ENCODE measurements at places on chromosomes 6 and 20.

GRCh38 chr6:100617633-100618350 lies 153.1 kb upstream of the SIM1 start:
- no peak for DNase-seq

DNA sequence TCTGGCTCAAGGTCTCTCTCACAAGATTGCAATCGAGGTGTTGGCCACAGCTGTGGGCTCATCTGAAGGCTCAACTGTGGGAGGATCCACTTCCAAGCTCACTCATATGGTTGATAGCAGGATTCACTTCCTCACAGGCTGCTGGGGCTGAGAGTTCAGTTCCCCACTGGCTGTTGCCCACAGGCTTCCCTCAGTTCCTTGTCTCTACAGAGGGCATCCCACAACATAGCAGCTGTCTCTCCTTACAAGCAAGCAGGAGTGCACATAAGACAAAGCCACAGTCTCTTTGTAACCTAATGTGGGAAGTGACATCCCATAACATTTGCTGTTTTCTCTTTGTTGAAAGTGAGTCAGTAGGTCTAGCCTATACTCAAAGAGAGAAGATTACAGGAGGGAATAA lies 14.0 kb downstream of the SPATS1 start:
- DNase-seq = no peak

- no peak for DNase-seq
These were observed 133.1 kb downstream of the SOX4 start for GRCh38 chr6:21726676-21727075.

DNA sequence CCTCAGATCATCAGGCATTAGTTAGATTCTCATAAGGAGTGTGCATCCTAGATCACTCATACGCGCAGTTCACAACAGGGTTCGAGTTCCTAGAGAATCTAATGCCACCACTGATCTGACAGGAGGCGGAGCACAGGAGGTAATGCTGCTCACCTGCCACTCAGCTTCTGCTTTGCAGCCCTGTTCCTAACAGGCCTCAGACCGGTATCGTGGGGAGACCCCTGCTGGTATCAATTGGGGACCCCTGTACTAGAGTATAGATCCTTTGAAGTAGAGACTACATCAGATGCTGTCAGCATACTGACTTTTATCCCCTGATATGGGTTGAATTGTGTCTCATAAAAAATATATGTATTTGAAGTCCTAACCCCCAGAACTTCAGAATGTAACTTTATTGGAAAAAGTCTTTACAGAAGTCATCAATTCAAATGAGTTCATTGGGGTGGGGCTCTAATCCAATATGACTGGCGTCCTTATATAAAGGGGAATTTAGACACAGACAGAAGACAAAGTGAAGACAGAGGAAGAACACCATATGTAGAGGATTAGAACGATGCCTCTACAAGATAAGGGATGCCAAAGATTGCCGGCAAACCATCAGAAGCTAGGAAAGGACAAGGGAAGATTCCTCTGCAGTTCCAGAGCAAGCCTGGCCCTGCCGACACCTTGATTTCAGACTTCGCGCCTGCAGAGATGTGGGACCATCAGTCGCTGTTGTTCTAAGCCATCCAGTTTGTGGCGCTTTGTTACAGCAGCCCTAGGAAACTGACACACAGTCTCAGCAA lies 104.4 kb upstream of the BTBD3 start:
- no peak for DNase-seq

GRCh38 chr20:32742322-32743236 lies 688 bp downstream of the COMMD7 start:
- no peak for DNase-seq

- no peak for DNase-seq
These were observed 224.9 kb downstream of the ANKRD60 start for GRCh38 chr20:58003525-58003924.

- DNase-seq = no peak
These were observed 72.7 kb downstream of the BLOC1S5 start for GRCh38 chr6:7991536-7991935.

Measured in AG09319 (cell line).